ENCODE measurements at places on chromosomes 12 and 14. TPM values are rescaled to one million over a fixed set of nuclear protein-coding genes. Genes with fewer than 3 reads are reported as not detected.

KRT6B gene
- total RNA-seq, result not detected

DLGAP5 gene
- total RNA-seq, result not detected

VCPKMT gene
- total RNA-seq, result 3.0 TPM

ANO2 gene
- 4.4 TPM for total RNA-seq

RAD9B gene
- 0.15 TPM for total RNA-seq

IL22 gene
- total RNA-seq, result not detected

PAWR gene
- total RNA-seq, result 45.1 TPM

OR4E2 gene
- not detected for total RNA-seq

SALL2 gene
- total RNA-seq, result 6.8 TPM
